ENCODE measurements at places on chromosomes 3 and 15.

DNA sequence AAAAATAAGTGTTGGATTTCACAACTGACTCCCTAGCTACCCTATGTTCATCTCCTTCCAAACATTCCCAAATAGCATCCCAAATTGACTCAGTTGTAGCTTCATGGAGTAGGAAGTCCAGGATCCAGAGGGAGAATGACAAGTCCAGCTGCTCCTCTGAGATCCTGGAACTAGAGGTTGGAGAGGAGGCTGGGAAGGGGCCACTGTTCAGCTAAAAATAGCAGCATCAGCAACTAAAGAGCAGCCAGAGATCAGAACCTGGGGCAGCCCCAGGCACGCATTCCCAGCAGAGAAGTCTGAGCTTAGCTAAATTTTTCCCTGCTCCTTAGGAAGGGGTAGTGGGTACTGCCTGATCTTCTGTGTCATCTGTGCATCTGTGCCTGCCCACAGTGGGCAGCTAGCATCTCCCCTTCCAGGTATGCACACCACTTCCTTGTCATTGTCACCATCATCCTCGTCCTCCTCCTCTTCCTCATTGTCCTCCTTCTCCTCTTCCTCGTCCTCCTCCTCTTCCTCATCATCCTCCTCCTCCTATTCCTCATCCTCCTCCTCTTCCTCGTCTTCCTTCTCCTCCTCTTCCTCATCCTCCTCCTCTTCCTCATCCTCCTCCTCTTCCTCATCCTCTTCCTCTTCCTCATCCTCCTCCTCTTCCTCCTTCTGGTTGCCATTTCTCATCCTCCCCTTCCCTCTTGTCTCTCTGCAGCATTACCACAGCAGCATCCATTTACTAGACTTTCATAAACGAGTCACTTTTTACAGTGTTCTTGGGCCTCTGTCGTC lies 152.3 kb upstream of the ROPN1 start:
- DNase-seq = no peak

GRCh38 chr3:145032791-145033190 lies 1061.2 kb downstream of the DIPK2A start:
- DNase-seq = no peak

DNA sequence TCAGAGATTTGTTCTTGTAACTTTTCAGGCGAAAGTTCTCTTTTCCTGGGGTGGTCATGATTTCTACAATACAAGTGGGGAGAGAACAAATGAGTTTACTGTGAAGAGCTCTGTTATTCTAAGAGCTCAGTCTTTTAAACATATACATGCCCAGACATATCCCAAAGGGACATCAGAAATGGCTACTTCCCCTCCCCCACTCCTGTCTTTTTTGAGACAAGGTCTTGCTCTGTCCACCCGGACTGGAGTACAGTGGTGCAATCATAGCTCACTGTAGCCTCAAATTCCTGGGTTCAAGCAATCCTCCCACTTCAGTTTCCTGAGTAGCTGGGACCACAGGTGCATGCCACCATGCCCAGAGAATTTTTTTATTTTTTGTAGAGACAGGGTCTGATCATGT lies 18.2 kb downstream of the KPNA1 start:
- no peak for DNase-seq

DNA sequence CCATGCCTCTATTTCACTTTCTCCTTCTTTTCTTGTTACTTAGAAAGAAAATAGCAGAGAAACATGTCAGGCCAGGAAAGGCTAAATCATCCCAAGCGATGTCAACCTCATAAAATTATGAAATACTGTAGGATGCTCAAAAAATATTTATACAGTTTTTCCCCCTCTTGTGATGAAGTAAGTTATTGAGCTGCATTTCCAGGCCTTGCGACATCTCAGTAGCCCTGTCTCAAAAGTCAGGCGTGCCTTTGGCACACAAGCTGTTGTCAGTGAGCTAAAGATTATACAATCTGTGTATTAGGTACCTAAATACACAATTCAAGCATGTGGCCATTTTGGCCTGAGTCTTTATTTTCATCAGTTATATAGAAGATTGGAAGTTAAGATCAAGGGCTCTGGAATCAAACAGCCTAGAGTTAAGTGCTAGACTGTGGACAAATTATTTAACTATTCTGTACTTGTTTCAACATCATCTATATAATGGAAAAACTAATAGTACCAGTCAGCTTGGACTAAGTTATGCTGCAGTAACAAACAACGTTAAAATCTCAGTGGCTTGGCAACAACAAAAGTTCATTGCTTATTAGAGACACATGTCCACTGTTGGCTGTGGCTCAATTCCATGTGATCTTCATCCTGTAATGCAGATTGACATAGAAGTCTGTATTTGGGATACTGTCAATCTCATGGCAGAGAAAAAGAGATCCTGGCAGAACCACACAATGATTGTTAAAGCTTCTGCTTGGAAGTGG lies 406.4 kb upstream of the PROK2 start:
- no peak for DNase-seq

GRCh38 chr3:139893267-139893962 lies 41.6 kb upstream of the CLSTN2 start:
- DNase-seq = no peak

DNA sequence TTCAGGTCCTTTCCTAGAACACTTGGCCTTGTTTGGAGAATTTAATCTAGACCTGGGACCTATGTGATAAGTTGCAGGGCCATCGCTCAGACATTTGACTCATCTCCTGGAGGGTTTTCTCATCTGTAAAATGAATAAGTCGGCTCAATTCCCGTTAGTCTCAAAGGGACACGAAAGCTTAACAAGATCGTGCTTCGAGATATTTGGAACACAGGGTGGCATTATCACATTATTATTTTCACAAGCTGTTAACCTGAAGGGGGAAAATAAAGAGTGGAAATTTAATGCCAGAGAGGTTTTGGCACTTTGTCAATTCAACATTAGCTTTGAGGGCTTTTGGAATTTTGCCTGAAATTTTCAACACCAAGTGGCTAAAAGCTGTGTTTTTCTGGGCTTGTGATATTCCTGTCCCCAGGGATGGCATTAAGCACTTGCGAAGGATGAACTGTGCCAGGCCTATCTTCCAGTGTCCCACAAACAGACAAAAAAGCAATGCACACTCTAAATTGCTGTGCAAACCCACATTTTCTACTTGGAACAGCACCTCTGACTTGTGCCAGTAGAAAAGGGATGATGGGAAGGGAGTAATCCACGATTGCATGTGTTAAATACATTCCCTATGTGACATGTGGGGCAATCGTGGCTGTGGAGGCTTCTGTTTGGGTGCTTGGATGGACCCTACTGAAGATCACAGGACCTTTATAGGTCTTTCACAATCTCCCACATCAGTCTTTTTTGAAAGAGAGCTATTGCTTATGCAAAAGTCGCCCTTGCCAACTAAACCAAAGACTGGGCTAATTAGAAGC lies 478.7 kb downstream of the MFSD1 start:
- no peak for DNase-seq

GRCh38 chr3:47605652-47606051 lies 27.0 kb upstream of the CSPG5 start:
- DNase-seq = no peak

DNA sequence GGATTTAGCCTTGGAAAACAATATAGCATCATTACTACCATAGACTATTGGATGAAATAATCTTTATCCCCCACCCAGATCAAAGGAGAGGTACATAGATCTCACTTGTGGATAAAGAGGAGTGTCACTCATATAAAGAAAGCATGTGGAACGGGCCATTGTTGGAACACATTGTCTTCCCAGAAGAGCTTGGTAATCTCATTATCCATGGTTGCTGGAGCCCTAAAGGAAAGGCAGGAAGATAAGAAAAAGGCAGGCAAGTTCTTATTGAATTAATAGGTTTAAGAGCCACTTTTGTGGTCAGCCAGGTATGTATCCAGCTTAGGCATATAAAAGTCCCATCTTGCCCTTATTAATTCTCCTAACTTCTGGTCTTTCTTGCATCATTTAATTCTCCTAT lies 659.1 kb downstream of the GRM7 start:
- DNase-seq = no peak

DNA sequence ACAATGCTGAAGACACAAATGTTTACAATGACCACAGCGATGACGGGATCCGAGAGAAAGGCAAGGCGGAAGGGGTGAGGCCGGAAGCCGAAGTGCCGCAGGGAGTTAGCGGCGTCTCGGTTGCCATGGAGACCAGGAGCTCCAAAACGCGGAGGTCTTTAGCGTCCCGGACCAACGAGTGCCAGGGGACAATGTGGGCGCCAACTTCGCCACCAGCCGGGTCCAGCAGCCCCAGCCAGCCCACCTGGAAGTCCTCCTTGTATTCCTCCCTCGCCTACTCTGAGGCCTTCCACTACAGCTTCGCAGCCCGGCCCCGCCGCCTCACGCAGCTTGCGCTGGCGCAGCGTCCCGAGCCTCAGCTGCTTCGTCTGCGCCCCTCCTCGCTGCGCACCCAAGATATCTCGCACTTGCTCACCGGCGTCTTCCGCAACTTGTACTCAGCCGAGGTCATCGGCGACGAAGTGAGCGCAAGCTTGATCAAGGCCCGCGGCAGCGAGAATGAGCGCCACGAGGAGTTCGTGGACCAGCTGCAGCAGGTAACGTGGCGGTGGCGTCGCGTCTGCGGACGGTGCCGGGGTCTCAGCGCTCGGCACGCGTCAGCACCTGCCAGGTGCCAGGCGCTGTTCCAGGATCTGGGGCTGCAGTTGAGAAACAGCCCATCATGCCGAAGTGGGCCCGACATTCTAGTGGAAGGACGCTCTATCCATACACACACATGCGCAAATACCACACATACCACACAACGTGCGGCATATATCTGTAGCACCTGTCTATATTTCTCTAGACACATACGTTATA lies at the start of gene DLEC1:
TSS of gene DLEC1 (plus strand) at position 108 of the 798 bp plus-strand sequence. CDS start at position 126, 18 bp downstream.
- peak; percentile 79 for DNase-seq

DNA sequence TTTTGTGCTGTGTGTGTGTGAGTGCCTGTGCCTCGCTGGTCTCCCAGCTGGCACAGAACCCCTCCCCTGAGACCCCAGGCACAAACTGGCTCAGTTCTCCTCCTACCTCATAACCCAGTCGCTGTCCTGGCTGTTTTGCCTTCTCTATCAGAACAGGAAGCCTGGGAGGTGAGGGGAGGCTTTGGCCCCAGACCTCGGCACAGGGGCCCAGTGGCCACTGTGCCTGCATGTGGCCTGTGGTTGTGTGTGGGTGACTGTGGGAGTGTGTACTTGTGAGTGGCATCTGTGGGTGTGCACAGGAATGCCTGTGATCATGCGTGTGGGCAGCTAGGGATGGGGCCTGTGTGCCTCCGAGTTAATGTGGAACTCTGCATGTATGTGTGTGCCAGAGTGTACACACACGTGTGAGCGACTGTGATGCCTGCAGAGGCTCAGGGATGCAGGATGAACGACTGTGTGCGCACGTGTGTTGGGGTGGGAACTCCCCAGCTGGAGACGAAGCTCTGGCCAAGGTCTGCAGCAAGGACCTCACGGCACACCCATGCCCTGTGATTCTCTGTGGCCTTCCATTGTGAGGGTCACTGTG lies 32.3 kb downstream of the PSTPIP1 start:
- no peak for DNase-seq

DNA sequence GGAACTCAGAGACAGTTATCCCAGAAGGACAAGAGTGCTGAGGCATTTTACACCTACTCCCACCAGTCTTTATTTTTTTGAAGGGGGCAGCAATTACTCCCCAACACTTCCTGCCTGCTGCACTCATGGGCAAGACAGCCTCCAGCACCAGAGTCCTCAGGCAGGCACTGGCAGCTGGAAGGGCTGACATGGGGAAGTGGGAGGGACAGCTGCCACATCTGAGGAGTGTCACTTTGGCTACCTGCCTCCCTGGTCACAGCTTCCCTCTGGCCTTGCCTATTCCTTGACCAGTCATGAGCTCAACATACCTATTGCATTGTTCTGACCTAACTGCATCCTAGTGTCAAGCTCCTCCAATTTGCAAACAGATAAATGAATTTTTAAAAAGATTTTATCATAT lies 10.2 kb upstream of the LACTB start:
- no peak for DNase-seq
